ENCODE measurements at places on chromosomes 12 and 14.

- no peak overlapping the region for H3K27ac ChIP-seq
- H3K4me1 ChIP-seq, result no peaks in the 10 kb centered on the region
- no peak overlapping the region for H3K4me3 ChIP-seq
- no peaks in the 10 kb centered on the region for H3K36me3 ChIP-seq
- DNase-seq, result no peak
Observed at GRCh38 chr12:130716969-130717366, 869 bp upstream of the RIMBP2 start.

DNA sequence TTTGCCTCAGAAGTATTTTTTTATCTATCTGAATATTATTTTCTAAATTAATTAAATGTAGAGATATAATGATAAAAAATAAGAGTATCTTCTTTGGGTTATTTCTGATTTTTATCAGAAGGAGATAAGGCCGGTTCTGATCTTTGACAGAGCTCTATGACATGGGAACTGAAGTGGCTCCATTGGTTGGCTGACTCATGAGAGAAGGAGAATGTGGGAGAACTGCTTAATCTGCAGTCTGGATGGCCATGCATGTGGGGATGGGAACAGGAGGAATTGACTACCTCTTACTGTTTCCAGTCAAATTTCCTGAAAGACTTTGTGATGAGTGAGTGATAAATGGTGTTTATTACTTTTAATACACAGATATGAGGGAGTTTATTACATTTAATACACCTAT, 155.8 kb upstream of the ATP2B1 start:
- peaks cover 31% of the 10 kb centered on the region for H3K4me1 ChIP-seq
- peak overlapping the region; percentile 1 for H3K4me3 ChIP-seq
- DNase-seq, result no peak
- no peaks in the 10 kb centered on the region for H3K27me3 ChIP-seq

- H3K27me3 ChIP-seq, result no peaks in the 10 kb centered on the region
- H3K27ac ChIP-seq, result no peak overlapping the region
- no peak for DNase-seq
- no peaks in the 10 kb centered on the region for H3K36me3 ChIP-seq
- no peaks in the 10 kb centered on the region for H3K4me1 ChIP-seq
Observed at GRCh38 chr12:90167518-90168208, 459.0 kb upstream of the ATP2B1 start.

DNA sequence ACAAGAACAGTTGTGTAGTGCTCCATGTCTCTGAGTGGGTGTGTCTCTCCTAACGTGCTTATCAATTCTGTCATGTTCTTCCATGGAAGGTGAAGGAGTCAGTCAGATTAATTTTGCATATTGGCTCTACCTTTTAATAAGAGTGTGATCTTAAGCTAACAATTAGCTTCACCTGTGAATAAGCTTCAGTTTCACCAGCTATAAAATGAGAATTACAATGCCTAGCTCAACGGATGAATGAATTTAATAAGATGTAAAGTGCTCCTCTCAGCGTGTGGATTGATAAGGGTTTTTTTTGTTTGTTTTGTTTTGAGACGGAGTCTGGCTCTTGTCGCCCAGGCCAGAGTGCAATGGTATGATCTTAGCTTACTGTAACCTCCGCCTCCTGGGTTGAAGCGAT, 32.7 kb downstream of the CCDC175 start:
- no peak overlapping the region for H3K4me3 ChIP-seq
- H3K27me3 ChIP-seq, result peaks cover 8% of the 10 kb centered on the region
- no peak overlapping the region for H3K27ac ChIP-seq
- no peaks in the 10 kb centered on the region for H3K4me1 ChIP-seq

DNA sequence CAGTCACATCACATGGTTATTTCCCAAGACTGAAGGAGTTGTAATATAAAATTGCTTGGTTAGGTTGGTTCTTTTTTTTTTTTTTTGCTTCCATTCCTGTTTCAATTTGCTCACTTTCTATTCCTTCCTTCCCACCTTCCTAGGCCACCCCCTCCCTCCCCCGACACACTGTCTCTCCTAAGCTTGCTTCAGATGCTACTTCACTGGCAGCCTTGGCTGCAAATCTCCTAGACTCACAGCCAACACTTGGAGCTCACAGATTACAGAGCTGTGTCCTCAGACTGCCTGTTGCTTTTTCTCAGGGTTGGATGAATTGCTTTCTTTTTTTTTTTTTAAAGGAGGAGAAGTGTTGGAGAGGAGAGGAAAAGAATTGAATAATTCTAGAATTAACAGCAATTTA, 77.3 kb upstream of the GRIN2B start:
- no peaks in the 10 kb centered on the region for H3K4me1 ChIP-seq
- no peak for DNase-seq
- no peak overlapping the region for H3K4me3 ChIP-seq
- no peak overlapping the region for H3K27ac ChIP-seq

- DNase-seq, result no peak
- no peak overlapping the region for H3K27ac ChIP-seq
- no peaks in the 10 kb centered on the region for H3K27me3 ChIP-seq
- H3K4me1 ChIP-seq, result no peaks in the 10 kb centered on the region
Observed at GRCh38 chr14:62604524-62604923, 440.7 kb downstream of the KCNH5 start.

DNA sequence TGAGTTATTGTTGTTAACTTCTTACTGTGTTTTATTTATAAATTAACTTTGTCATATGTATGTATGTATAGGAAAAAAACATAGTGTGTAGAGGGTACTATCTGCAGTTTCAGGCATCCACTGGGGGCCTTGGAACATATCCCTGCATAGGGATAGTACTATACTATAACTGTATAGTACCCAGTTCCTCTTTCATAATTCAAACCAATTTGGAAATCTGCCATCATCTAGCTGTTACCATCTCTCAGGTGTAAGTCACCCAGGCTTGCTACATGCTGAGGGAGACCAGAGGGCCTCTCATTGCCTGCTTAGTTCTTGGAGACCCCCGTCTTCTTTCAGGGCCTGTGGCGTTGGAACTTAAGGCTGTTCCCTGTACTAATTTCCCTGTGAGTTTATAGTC, 12.9 kb upstream of the DCD start:
- H3K36me3 ChIP-seq, result no peaks in the 10 kb centered on the region
- no peak for DNase-seq
- peaks cover 11% of the 10 kb centered on the region for H3K27me3 ChIP-seq
- H3K27ac ChIP-seq, result no peak overlapping the region
- no peak overlapping the region for H3K4me3 ChIP-seq

DNA sequence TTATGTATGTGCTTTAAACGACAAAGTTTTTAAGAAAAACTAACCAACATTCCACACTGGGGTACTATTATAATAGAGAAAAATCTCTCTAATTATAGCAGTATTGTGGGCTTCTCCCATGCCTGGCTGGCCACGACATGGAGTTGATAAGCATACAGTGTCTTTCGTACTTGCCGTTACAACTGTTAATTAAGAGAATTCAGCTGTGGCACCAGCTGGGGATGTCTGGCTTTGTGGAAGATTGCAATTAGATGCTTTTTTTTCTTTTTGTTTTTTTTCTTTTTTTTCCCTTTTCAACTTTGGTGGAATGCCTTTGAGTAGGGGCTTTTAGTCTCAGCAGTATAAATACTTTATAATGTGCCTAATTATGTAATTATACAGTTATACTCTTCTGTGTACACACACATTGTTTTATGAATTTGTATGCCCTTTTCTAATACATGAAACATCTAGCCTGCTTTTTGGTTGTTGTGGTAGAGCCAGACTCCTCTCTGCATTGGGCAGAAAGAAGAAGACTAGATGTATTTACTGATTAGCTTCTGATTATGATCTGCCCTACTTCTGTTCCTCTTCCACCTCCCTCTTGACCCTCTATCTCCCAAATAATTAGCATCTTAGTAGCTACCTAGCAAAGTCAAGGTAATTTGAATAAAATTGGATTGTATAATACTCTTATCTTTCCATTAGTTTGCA, 76.4 kb downstream of the SUSD6 start:
- H3K36me3 ChIP-seq, result peaks cover 9% of the 10 kb centered on the region
- peaks cover 60% of the 10 kb centered on the region for H3K4me1 ChIP-seq
- H3K4me3 ChIP-seq, result peak overlapping the region; percentile 32

DNA sequence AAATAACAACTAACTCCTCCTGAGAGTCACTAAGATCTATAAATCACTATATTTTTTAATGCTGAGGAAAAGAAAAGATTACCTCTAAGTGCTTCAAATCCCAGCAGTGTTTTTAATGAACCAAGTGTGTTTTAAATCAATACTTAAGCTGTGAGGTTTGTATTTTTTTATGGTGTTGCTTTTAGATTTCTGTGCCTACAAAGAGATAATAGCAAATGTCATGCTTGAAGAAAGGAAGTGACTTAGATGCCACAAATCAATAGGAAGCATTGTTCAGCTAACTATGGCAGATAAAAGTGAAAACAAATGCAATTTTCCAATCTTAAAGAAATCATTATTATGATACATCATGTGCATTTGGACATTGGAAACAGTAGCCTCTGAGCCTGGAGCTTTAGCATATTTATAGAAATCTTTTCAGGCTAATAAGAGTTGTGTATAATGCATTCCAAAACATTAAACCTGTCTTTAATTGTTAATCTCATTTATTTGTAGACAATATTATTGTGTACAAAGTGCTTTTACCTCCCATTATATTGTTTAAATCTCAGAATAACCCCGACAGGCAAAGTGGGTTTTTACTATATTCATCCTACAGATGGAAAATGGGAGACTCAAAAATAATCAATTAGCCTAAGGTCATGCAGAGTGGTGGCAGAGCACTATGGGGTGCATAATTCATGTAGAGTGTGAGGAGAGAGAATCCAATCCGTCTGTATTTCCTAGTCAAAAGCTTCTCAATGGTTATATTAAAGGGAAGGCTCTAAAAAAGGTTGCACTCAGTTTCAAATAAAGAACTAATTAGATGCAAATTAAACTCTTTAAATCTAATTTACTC, 486.2 kb downstream of the NAV3 start:
- no peaks in the 10 kb centered on the region for H3K27me3 ChIP-seq
- H3K36me3 ChIP-seq, result no peaks in the 10 kb centered on the region
- no peak for DNase-seq
- H3K4me3 ChIP-seq, result no peak overlapping the region
- H3K27ac ChIP-seq, result no peak overlapping the region
- no peaks in the 10 kb centered on the region for H3K4me1 ChIP-seq

GRCh38 chr12:26691234-26691970, 141.6 kb downstream of the ITPR2 start:
- peaks cover 22% of the 10 kb centered on the region for H3K36me3 ChIP-seq
- H3K4me3 ChIP-seq, result no peak overlapping the region
- H3K27ac ChIP-seq, result no peak overlapping the region
- no peaks in the 10 kb centered on the region for H3K27me3 ChIP-seq
- peaks cover 1% of the 10 kb centered on the region for H3K4me1 ChIP-seq
- DNase-seq, result no peak

DNA sequence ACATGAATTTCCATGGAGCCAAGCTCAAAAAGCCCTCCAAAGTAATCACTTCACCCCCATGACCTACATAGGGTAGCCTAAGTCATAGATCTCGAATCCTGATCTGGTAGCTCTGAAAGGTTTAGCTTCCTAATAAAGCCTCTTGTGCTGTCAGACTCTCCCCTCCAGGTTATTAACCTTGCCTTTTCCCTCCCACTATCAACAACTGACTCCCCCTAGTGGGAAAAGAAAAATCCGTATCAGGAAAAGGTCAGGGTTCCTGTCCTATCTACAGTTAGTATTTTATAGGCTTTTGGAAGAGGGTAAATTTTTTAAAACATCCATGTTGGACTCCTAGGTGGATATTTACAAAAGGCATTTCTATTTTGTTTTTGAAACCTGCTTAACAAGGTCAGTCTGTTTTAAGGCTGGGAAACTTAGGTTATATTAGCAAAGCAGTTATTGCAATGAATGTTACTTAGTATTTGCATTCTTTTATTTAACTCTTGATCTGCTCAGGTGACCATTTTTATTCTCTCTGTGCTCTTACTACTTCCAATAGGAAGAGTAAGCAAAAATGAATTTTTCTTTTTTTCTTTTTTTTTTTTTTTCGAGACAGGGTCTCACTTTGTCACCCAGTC, 8.0 kb downstream of the YY1 start:
- DNase-seq, result no peak
- no peak overlapping the region for H3K4me3 ChIP-seq
- H3K27ac ChIP-seq, result peak overlapping the region; percentile 52
- H3K27me3 ChIP-seq, result no peaks in the 10 kb centered on the region
- peaks cover 49% of the 10 kb centered on the region for H3K4me1 ChIP-seq
- H3K36me3 ChIP-seq, result peaks cover 21% of the 10 kb centered on the region

DNA sequence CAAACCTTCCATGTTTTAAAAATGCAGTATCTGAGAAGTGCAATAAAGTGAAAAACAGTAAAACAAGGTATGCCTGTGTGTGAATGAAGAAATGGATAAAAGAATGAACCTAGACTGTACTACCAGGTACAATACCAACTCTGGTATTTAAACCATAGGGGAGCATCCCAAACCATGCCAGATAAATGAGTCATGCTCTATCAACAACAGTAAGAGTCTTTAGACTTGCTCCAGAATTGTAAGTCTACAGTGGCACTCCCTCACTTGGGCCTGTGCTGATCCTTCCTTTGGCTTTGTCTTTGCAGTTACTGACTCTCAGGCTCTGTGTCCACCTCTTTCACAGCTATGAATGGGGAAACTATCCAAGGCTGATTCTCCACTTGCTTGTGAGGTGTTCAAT, 38.1 kb downstream of the BBS10 start:
- no peak for DNase-seq
- H3K4me3 ChIP-seq, result no peak overlapping the region
- H3K27me3 ChIP-seq, result peaks cover 11% of the 10 kb centered on the region
- H3K27ac ChIP-seq, result no peak overlapping the region

DNA sequence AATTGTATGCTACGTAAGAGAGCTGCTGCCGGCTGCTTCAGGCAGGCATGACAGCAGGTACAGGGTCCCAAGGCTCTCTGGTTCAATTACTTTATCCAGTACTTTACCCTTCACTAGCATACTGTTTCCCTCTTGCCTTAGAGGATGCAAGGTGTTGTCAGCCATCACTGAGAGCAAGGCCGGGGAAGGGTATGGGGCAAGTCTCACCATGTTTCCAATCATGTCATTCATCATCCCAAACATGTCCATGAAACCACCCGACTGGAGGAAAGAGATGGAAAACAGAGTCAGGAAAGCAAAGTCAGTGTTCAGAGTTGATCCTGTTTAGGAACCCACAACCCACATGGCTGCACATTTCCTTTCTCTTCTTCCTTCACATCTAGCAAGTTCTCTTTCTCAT, 2.4 kb downstream of the MLF2 start:
- no peaks in the 10 kb centered on the region for H3K27me3 ChIP-seq
- no peak overlapping the region for H3K27ac ChIP-seq

GRCh38 chr12:106134294-106134949, 4.3 kb downstream of the NUAK1 start:
- no peak overlapping the region for H3K4me3 ChIP-seq
- DNase-seq, result no peak
- H3K4me1 ChIP-seq, result peaks cover 6% of the 10 kb centered on the region
- peaks cover 55% of the 10 kb centered on the region for H3K27me3 ChIP-seq
- no peak overlapping the region for H3K27ac ChIP-seq

GRCh38 chr12:39672976-39673375, 53.4 kb upstream of the ABCD2 start:
- H3K27me3 ChIP-seq, result no peaks in the 10 kb centered on the region
- H3K27ac ChIP-seq, result no peak overlapping the region
- no peak overlapping the region for H3K4me3 ChIP-seq
- peaks cover 24% of the 10 kb centered on the region for H3K4me1 ChIP-seq
- no peak for DNase-seq

Measured in T-helper 2 cell treated with Interferon-gamma antibody and Interleukin-4, amounts not matched to agents 5 μg/mL and 100 μg/mL, for 36 hours (primary cell).